Astrocyte (in vitro differentiated cells and primary cell): ENCODE measurements at places on chromosomes 7 and 10. TPM values are rescaled to one million over a fixed set of nuclear protein-coding genes. Genes with fewer than 3 reads are reported as not detected.

DNA sequence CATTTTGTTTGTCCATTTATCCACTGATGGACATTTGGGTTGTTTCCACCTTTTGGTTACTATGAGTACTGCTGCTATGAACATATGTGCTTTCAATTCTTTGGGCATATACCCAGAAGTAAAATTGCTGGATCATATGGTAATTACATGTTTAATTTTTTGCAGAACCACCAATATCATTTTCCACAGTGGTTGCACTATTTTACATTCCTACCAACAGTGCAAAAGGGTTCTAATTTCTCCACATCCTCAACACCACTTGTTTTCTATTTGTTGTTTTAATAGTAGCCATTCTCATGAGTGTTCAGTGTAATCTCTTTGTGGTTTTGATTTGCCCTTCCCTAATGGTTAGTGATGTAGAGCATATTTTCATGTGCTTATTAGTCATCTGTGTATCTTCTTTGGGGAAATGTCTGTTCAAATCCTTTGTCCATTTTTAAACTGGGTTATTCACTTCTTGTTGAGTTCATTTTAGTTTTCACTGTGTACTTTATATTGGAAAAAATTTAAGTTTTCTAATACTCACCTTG is 101.9 kb downstream of the HIBADH start:
- H3K4me1 ChIP-seq: no peaks in the 10 kb centered on the region
- no peak overlapping the region for H3K4me3 ChIP-seq
- DNase-seq: peak; percentile 90
- no peak overlapping the region for H3K27ac ChIP-seq

GRCh38 chr7:140674899-140675701 is 2.4 kb downstream of the ADCK2 start:
- no peaks in the 10 kb centered on the region for H3K36me3 ChIP-seq
- no peaks in the 10 kb centered on the region for H3K27me3 ChIP-seq
- peaks cover 8% of the 10 kb centered on the region for H3K4me1 ChIP-seq
- peak; percentile 25 for DNase-seq

- no peak overlapping the region for H3K27ac ChIP-seq
- DNase-seq: no peak
- no peaks in the 10 kb centered on the region for H3K4me1 ChIP-seq
- H3K27me3 ChIP-seq: no peaks in the 10 kb centered on the region
- no peak overlapping the region for H3K4me3 ChIP-seq
Measured at GRCh38 chr7:137172105-137172590, 171.4 kb downstream of the PTN start.

DNA sequence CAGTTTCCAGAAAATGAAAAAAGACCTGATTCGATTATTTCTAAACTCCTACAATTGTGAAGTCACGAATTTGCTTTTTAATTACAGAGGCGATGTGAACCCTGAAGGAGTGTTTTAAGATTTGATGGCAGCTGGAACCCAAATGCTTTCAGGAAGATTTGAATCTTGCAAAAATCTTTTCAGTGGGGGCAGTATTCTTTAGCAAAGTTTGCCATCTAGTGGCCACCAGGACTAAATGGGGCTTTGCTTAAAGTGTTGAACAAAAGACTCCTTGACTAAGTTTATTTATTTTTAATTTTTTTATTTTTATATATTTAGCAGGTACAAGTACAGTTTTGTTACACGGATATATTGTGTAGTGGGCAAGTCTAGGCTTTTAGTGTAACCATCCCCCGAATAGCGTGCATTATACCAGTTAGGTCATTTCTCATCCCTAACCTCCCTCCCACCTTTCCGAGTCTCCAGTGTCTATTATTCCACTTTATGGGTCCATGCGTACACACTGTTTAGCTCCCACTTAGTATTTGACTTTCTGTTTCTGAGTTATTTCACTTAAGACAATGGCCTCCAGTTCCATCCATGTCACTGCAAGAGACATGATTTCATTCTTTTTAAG is 98.8 kb downstream of the CACNB2 start:
- no peaks in the 10 kb centered on the region for H3K4me1 ChIP-seq
- H3K4me3 ChIP-seq: no peak overlapping the region
- peak; percentile 29 for DNase-seq
- H3K36me3 ChIP-seq: no peaks in the 10 kb centered on the region

- no peak overlapping the region for H3K27ac ChIP-seq
- no peaks in the 10 kb centered on the region for H3K27me3 ChIP-seq
- H3K36me3 ChIP-seq: no peaks in the 10 kb centered on the region
- H3K4me3 ChIP-seq: no peak overlapping the region
- H3K4me1 ChIP-seq: peaks cover 4% of the 10 kb centered on the region
Measured at GRCh38 chr7:26087321-26088091, 64.5 kb upstream of the NFE2L3 start.

DNA sequence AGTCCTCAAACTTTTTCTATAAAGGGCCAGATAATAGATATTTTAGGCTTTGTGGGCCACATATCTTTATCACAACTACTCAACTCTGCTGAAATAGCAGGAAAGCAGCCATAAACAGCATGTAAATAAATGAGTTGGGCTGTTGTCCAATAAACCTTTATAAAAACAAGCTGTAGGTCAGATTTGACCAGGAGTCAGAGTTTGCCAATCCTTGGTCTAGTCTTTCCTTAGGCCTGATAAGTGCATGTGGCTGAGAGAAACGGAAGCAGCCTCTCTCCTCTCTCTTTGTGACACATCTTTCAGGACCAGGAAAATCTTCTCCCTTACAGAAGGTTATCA is 724.5 kb downstream of the GRID1 start:
- H3K4me3 ChIP-seq: no peak overlapping the region
- peak overlapping the region; percentile 85 for H3K27ac ChIP-seq
- peaks cover 28% of the 10 kb centered on the region for H3K4me1 ChIP-seq

DNA sequence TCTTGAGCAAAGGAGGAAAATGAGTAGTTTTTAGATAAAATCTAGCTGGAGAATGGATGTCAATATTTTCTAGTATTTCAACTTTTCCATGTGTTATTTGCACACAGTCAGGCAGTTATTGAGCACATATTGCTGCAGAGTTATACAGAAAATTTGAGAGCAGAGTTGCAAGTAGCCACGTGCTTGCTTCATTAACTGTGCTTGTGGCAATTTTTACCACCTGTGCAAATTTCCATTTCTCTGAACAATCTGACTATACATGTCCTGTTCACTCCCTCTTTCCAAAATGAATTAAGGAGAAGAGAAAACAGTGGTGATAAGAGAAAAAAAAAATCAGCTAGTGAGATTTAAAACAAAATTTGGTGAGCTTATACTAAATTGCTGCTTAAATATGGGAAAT is 178.5 kb downstream of the TAX1BP1 start:
- H3K4me1 ChIP-seq: peaks cover 19% of the 10 kb centered on the region
- no peak overlapping the region for H3K4me3 ChIP-seq
- no peak overlapping the region for H3K27ac ChIP-seq
- H3K36me3 ChIP-seq: no peaks in the 10 kb centered on the region
- no peaks in the 10 kb centered on the region for H3K27me3 ChIP-seq
- no peak for DNase-seq

- no peaks in the 10 kb centered on the region for H3K36me3 ChIP-seq
- no peaks in the 10 kb centered on the region for H3K27me3 ChIP-seq
- no peak overlapping the region for H3K27ac ChIP-seq
- no peak overlapping the region for H3K4me3 ChIP-seq
- no peak for DNase-seq
Measured at GRCh38 chr7:38883706-38884105, 25.3 kb downstream of the VPS41 start.

DNA sequence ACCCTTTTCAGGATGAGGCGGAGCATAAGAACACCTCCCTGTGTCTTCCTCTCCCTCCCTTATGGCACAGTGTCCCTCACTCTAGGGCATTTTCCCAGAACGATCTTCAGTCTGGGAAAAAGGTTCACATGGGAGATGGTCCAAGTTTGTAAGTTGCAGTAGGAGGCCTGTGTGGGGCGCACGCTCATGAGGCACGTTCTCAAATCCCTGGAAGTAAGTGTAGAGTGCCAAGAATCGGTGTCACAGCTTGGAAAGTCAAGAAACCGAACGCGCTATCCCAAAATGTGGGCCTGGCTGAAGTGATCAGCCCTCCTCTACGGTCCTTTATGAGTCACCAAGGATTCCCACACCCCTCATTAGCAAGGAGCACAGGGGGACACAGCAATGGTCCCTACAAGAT is 23.9 kb upstream of the SMARCD3 start:
- H3K4me3 ChIP-seq: no peak overlapping the region
- no peak overlapping the region for H3K27ac ChIP-seq
- no peak for DNase-seq
- no peaks in the 10 kb centered on the region for H3K4me1 ChIP-seq
- H3K27me3 ChIP-seq: peaks cover 1% of the 10 kb centered on the region
- no peaks in the 10 kb centered on the region for H3K36me3 ChIP-seq

GRCh38 chr7:88280801-88281200 is 25.9 kb downstream of the STEAP4 start:
- DNase-seq: no peak
- no peaks in the 10 kb centered on the region for H3K27me3 ChIP-seq
- no peak overlapping the region for H3K27ac ChIP-seq
- H3K4me1 ChIP-seq: no peaks in the 10 kb centered on the region

GRCh38 chr7:158561659-158562058 is 26.0 kb downstream of the PTPRN2 start:
- no peak overlapping the region for H3K27ac ChIP-seq
- H3K27me3 ChIP-seq: no peaks in the 10 kb centered on the region
- no peaks in the 10 kb centered on the region for H3K36me3 ChIP-seq
- no peak for DNase-seq
- H3K4me3 ChIP-seq: no peak overlapping the region
- no peaks in the 10 kb centered on the region for H3K4me1 ChIP-seq

The SCART1 gene
- 0.43 and 0.50 TPM in 2 replicates for total RNA-seq

The ASL gene
- total RNA-seq: 27.7 TPM in 2 replicates

The TDRD1 gene
- total RNA-seq: not detected in 2 replicates

The SFRP4 gene
- total RNA-seq: 0.19 and 0.39 TPM in 2 replicates
